Activated CD4-positive, alpha-beta memory T cell treated with anti-CD3 and anti-CD28 coated beads, Interleukin-2, amount 10 ng/mL, durations not matched to agents 7 days and 5 days (primary cell): ENCODE measurements at places on chromosomes 16 and 17. TPM values are rescaled to one million over a fixed set of nuclear protein-coding genes. Genes with fewer than 3 reads are reported as not detected.

Gene TMEM92
- 0.08 TPM for total RNA-seq

Gene ZNRF1
- 25.3 TPM for total RNA-seq

Gene RNF222
- total RNA-seq, result not detected

Gene AGRP
- total RNA-seq, result not detected

GRCh38 chr16:84532291-84532724, 27.8 kb upstream of the MEAK7 start:
- no peak for DNase-seq

DNA sequence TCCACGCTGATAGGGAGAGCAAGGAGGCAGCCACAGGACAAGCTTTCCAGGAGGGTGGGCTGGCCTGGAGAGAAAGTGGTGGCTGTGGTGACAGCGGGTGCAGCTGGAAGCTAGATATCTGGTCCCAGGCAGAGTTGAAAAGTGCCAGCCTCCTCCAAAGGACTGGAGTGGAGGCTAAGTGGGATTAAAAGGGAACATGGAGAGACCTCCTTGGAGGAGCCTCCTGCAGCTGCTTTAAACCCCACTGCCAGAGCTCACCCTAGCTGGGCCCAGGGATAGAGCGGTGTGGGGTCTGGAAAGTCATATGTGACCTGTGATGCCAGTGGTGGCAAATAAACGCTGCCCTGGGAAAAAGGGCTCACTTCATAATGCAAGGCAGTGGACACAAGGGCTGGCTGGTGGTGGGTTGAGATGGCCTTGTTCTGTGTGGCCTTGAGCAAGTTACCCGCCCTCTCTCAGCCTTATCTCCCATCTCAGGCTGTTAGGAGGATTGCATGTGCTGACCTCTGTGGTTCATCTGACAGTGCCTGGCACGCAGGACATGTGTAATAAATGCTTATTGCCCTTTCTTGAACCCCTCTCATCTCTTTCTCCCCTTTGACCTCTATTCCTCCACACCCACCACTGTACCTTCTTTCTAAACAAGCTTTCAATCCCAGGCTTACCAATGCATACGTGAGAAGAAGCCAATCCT, 61.0 kb upstream of the LGALS9 start:
- no peak for DNase-seq

- no peak for DNase-seq
These were observed 14.8 kb downstream of the ALOXE3 start for GRCh38 chr17:8103549-8103948.

GRCh38 chr17:28935744-28936460, 15.4 kb downstream of the PHF12 start:
- DNase-seq, result no peak

- DNase-seq, result no peak
These were observed 12.1 kb upstream of the ALDOA start for GRCh38 chr16:30053376-30054015.

DNA sequence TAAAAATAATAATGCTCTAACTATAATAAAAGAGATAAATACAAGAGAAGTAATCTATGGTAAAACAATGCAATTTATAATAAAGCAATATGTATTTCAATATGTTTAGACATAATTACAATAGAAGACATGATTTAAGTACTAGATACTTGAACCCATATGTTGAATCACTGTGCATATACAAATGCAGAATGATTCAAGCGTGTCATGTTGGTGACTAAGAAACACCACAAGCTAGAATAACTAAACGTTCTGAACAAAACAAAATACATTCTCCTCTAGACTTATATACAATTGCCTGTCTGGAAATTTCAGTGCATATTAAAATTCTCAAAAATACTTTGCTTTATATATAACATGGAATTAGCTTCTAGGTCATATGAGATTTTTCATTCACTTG, 11.2 kb downstream of the TADA2A start:
- DNase-seq, result no peak

DNA sequence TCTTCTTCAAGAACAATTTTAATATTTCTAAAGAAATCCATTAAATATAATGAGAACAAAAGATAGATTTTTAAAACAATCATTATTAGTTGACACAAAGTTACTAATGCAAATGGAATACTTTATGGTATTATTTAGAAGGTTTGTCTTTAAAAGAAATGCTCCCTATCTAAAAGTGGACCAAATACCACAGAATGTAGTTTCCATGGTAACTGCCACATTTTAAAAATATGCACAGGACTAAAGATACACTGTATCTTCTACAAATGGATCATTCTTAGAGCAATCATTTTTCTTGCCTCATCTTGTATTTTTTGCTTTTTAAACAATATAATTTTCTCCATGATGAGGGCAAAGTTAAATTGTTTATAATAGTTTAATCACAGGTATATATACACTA, 296.0 kb downstream of the CEP112 start:
- no peak for DNase-seq

DNA sequence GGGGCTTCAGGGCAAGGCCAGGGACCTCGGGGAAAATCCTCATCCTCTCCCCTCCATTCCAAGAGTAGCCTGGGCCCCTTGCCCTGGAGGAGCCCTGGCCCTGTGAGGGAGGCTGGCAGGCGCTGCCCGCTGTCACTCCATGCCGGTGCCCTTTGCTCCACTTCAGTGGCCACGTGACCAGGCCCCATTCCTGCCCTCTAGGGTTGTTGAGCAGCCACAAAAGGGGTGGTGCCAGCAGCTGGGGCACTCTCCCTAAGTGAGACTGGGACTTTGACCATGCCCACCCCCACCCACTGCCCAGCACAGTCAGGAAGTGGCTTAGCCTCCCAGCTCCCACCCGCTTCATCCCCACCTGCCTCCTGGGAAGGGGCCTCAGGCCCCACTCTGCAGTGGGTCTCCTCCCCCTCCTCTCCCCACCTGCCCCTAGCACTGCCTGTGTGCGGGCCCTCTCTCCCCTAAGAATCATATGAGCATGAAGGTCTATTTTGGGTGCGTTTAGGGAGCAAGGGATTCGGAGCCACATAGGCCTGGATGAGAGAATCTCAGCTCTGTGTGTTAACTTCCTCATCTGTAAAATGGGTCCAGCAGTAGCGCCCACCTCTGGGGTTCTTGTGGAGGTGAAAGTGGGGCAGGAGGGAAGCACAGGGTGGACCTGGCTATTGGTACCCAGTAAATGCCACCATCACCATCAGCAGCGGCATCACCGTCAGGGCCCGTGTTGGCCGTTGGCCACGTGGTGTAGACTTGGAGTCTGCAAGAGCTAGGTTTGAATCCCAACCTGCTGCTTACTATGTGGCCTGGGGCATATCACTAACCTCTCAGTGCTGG, 7.2 kb downstream of the PDK2 start:
- DNase-seq, result no peak

- no peak for DNase-seq
These were observed 3.1 kb downstream of the ERI2 start for GRCh38 chr16:20803192-20803560.

- DNase-seq, result peak; percentile 87
These were observed 3.9 kb downstream of the ITGA2B start for GRCh38 chr17:44385287-44386181.

GRCh38 chr16:75238853-75239541, 12.4 kb downstream of the BCAR1 start:
- DNase-seq, result no peak

- no peak for DNase-seq
These were observed 47.9 kb downstream of the COPRS start for GRCh38 chr17:31811101-31811500.

DNA sequence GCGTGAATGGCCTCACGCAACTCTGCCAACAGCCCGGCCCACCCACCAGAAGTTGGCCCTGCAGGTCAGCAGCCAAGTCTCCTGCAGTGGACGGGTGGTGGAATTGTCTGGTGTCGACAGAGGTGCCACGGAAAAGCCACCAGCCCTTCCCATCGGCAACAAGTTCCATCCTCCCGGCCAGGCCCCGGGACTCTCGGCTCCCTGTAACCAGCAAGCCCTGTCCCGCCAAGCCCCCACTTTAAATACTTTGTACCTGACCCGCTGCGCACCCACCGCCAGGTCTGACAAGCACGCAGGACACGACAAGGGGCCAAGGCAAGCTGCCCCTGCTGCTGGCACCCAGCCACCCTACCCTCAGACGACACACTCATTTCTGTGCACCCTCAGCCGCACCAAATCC, 100.8 kb downstream of the RBFOX3 start:
- no peak for DNase-seq

DNA sequence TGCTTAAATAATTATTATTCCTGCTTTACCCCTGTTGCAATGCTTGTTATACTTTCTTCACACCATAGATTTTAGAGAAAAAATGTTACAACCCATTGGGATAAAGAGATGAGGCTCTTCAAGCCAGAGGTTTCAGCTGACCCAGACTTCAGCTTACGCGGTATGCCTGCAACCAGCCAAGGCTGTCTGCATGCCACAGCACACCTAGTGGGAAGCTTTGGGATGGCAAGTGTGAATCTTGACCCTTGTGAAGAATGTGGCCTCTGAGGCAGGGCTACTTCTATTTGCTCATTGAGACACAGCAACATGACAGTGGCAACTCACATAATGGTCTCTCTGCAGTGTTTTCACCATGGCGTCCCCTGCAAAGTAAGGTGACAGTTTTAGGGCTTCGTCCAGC, 193.9 kb upstream of the PIRT start:
- DNase-seq, result no peak

DNA sequence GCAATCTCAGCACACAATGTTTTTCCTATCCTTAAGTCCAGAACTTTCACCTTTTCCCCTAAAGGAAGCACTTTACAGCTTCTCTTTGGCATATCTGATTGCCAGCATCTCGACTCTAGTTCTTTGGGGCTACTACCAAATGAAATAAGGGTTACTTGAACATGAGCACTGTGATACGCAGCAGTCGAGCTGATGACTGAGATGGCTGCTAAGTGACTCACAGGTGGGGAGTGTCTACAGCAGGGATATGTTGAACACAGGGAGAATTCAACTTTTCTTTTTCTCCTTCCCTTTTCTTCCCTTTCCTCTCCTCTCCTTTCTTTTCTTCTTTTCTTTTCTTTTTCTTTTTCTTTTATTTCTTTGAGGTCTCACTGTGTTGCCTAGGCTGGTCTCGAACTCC, 334.8 kb downstream of the MAF start:
- DNase-seq, result no peak

DNA sequence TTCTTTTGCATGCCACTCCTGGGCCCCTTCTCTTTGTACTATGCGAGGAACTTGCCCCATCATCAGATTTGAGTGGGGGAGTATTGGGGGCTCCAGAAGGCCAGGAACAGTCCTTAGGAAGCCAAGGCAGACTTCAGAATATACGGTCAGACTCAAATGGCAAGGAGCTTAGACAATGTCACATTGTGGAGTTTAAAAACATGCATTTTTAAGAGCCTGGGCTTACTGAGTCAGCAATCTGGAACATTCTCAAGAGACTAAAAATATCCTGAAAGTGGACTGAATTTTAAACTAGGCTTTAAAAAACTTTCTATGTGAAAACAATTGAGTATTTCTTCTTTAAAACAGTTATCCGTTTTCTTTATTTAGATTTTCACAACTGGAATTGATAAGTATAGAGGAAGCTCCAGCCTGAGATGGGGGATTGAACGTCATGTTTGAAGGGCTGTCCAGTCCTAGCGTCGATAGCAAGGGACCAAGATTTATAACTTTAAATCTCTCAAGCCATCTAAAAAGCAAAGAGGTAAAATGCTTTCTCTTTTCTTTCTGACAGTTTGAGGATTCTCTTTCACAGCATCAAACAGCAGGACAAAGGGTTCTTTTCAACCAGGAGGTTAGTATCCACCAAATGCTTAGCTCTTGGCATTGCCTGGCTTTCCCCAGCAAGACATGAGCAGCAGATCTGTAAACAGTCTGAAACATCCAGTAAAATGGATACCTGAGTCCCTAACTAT, 45.8 kb upstream of the CDRT4 start:
- DNase-seq, result no peak

DNA sequence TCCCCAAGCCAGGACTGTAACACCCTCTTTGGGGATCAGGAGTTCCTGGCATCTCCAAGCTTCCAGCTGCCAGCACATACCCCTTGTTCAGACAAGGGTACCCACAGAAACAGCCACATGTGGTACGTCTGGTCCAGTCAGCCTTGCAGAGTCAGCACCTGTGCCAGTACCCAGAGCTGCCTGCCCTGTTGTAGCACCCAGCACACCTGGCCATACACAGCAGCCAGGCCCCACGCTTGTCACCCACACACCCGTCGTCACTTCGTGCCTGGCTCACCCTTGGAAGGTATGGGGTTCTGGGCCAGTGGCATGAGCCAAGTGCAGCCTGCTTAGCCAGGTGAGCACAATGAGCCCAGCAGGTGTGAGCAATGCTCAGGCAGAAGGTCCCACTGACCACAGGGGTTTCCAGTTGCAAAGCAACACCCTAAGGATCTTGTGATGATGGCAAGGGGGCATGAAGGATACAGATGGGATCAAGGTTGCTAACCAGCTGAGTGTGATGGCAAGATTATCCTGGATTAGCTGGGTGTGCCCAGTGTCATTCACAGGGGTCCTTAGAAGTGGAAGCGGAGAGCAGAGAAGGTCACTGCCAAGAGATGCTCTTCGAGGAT, 202.3 kb downstream of the CPPED1 start:
- no peak for DNase-seq

DNA sequence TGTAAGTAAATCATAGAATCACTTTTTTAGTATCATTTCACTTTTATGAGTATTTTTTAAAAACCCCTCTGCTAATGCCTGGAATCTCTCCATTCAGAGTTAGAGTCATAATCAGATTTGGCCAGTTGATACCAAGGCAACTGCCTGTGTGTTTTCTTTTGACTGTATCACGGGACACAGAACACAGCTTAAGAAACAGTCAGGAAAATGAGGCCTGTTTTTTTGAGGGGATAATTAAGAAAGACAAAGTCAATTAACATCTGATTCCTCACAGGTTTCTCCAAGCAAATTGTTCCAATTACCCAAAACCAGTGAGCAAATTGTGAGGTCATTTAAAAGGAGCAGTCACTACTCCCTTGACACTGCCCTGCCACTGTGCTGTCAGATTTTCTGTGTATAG, 944.5 kb upstream of the SOX9 start:
- no peak for DNase-seq

DNA sequence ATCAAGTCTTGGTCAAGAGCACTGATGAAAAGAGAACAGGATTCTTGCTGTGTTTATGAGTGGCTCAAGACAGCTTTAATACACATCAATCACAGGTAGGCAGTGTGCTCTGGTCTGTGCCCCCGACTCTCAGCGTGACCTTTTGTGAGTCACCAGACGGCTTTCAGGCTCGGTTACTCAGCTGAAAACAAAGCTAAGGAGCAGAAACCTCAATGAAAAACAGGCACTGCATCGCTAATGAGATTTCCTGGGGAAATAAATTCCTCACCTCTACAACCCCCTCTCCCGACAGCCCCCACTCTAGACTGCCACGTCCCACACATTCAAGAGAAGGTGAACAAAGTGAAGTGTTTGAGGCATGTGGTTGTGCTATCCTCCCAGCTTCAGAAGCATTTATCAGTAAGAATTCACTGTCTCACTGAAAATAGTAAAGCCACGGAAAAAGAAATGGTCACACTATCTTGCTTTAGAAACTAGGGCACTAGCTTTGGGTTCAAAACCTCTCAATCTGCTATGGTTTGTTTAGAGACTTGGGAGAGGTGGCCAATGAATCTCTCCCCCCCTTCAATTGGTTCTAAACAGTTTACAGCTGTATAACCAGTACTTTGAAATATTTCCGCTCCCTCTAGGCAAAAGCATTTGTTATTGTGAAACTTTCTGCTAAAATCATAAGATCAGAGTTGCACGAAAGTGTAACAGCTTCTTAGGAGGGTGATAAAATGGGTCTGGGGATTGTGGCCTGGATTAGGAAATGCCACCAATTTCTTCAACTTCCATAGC, 199.5 kb upstream of the PMFBP1 start:
- no peak for DNase-seq
